Activated CD4-positive, alpha-beta T cell treated with anti-CD3 and anti-CD28 coated beads, Interleukin-2, amount 50 U/mL, for 1 hour (primary cell): ENCODE measurements at places on chromosomes 7 and 10.

DNA sequence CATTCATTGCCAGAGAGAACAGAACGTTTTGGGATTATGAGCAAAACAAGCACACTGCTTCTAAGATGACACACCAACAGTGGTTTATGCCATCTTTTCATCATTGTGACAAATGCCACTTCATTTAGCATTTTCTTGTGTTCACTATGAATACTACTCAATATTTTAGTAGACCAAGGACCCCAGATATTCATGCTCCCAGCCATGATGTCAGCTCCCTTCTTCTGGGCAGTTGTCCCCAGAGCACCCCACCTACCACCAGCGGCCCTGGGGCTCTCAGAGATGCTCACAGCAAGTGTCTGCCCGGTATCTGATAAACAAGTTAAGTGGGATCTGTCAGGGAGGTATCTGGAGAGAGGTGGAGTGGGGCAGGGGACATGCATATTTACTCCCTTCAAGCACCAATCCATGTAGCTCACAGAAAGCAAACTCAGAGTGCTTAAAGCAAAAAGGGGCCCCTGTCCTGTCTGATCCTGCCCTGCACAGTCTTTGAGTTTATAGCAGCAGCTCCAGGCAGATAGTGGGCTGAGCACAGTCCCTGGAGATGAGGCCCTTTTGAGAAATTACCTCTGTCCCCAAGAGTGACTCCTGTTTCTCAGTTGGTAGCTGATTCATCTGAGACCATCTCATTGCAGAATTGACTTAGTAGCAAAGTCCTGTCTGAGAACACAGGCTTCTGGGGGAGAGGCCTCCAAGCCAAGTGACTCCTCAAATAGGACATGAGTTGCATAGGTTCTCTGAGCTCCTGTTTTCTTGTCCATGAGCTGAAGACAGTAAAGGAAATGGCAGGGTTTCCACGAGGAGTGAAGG lies 281.8 kb upstream of the KLF6 start:
- no peak for DNase-seq

DNA sequence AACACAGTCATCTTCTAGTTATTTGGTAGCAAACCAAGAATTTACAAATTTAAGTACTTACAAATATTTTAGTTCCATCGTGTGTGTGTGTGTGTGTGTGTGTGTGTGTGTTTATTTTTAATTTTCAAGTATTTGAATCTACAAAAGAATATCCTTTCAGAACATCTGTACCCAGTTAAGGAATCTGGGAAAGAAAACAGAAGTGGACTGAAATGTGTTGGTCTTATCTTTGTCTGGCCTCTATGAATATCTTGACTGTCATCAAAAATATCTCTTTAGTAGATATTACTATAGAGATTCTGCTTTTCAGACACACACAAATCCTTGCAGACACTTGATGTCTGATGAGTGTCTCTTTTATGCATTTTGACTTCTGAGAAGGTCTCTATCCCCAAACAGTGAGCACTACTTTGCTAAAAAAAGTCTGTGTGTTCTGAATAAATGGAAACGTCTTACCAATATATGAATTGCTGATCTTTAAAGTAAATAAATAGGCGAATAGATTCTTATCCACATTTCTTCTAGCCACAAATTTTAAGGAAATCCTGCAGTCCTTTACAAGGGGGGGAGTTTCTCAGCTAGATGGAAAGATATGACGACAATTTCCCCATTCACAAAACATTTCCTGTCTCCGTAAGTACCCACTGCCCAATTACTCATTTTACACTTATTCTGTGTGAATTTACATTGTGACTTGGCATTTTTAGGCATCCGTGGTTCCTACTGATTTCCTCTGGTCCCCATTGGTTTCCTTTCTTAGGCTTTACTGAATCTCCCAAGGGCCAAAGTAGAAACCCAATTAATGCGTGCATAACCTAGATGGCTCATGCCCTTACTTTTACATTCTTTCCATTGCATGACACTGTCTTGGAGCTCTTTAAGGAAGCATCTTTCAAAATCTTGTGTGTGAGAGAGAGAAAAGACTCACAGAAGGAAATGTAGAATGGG lies 36.0 kb downstream of the NRCAM start:
- DNase-seq = no peak

DNA sequence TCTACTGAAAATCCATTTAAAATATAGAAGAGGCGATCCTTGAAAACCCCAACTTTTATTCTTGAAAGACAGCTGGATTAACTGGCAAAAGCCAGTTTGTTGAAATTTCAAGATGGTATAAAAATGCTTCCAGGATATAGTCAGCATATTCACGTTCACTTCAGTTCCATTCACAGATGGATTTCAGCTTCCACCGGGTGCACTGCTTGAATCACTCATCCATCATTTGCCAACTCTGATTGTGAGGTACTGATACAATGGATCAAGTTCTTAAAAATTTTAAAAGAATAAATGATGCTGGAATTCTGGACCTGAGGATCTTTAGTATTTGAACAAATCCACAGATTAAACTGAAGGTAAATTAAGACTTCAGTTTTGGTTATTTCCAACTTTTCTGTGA lies 2.4 kb downstream of the PURB start:
- DNase-seq = no peak

DNA sequence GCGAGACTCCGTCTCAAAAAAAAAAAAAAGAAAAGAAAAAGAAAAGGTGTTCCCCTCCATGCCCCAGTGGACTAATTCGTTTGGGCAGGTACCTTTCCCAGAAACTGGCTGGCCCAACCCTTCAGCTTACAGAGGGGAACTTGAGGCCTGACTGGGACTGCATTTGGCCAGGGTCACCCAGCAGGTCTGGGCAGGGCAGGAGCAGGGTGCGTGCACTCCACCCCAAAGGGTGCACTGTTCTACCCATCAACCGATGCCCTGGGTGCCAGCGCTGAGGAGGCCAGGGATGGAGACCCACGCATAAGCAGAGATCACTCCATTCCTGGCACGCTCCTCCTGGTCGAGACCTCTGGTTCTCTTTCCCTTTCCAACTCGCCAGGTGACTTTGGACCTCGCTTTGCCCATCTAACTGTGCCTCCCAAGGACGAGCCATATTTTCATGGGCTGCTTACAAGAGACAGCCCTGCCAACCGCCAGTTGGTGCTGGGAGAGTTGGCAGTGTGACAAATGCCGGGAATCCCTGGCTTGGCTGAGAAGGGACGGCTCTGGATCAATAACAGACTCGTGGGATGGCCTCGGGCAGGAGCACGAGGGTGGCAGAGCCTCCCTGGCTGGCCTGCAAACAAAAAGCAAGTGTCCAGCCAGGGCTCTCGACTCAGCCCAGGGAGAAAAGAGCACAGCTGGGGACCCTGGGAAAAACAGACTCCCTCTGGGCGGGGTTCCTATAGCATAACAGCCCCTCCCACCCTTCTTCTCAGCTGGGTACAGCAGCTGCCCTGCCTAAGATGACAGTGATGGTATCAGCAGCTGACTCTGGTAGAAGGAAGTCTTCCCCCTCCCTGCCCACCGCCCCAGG lies 7.9 kb downstream of the HSPB1 start:
- DNase-seq = no peak

- no peak for DNase-seq
Observed at GRCh38 chr7:143334244-143334643, 18.3 kb downstream of the CLCN1 start.

- DNase-seq = peak; percentile 4
Observed at GRCh38 chr7:23467806-23468525, 2.3 kb downstream of the IGF2BP3 start.

DNA sequence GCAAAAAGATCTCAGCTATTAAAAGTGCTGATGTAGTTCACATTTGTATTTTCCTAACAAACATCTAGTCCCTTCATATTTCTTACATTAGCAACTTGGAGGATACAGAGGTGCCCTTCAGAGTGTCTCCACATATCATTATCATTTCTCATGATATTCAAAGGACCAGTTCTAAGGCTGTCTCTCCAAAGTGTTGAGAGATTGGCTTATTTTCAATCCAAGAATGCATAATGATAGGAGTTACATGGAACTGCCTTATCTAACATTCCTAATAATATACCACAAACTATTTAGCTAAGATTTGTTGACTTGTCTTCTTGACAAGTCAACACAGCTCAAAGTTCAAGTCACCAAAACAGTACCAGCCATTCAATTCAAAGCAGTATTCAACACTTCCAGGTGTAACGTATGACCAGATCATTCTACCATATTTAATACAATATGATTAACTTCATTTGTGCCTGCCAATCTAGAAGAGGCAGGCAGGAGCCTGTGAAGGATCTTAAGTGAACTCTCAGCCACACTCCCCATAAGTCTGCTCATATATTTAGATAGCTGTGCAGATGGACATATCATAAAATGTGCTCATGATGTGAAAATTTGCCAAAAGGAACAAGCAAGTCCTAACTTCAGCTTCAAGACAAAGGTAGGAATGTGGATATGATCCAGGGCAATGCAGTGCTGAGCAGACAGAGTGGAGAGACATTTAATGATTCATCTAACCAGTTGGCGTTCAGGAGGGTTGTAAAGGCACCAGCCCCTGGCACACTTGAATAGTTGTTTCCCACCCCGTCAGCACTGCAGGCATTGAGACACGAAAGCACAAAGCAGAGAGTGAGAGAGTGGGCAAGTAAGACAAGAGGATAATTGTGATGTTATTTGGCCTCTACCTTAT lies 108.3 kb downstream of the MTERF1 start:
- no peak for DNase-seq

DNA sequence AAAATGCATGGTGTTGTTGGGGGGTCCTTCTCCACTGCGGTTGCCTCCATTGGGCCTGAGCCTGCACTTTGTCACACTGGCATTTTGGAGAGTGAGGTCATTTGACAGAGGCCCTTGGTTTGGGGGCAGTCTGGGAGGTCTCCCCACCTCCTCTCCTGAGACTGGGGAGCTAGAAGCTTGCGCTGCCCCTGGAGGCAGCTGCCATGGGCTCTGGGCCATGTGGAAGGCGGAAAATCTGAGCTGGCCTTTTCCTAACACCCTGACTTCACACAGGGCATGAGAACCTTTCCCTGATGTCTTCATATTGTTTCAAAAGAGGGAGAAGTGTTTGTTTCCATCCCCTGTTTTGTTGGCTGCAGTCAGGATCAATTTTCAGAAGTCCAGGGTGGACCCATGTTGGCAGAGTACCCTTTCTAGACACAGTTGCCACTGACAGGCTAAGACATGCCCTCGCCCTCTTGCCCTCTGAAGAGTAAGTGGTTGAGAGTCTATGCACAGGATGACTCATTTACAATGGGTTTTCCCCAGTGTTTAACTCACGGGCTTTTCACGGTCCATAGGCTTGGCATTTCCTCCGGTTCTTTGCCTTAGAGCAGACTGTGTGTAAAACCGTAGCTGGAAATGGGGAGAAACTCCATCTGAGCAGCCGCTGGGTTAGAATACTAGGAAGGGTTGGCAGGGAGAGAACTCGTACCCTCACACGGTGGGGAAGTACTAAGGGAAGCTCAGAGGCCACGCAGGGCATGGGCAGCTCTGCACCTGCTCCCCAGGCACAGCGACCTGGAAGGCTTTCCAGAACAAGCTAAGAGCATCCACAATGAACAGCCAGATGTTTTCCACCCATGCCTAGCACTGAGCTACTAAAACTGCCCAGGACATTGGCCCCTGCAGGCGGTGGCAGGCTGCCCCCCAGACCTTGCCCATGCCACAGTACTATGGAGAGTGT lies 655.0 kb downstream of the SDK1 start:
- DNase-seq = no peak

DNA sequence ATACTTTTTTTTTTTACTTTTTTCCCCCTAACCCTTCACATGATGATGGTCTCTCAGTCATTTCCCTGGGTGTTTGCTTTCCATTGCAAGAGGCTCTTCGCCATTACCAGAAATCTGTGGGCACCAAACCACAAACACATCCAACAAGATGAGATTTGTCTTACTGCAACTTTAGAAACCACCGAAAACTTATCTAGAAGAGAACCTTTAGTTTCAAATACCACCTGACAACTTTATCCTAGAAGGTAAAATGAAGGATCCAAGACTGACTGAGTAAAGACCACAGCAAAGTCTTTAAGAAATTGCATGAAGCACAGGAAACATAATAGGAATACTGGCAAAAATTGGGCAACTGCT lies 363.3 kb upstream of the MBL2 start:
- no peak for DNase-seq

- no peak for DNase-seq
Observed at GRCh38 chr10:13973742-13974141, 357.0 kb downstream of the FRMD4A start.

DNA sequence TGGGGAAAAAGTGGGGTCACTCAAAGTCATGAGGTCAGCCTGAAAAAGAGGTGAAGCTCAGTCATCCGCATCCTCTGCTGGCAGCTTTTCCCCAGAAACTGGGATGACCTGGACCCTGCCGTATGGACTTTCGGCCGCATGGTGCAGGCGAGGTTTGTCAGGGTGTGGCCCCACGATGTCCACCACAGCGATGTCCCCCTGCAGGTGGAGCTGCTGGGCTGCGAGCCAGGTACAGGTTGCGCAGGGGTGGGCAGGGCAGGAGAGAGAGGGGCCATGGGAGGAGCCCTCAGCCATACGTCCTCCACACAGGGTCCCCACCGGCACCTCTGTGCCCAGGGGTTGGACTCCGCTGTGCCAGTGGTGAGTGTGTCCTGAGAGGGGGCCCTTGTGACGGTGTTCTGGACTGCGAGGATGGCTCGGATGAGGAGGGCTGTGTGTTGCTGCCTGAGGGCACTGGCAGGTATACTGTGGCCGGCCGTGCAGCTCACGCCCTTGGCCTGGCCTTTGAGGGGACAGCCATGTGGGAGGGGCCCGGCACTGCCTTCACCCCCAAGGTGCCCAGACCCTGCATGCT lies 23.0 kb upstream of the ZNF467 start:
- DNase-seq = no peak

- no peak for DNase-seq
Observed at GRCh38 chr10:109593682-109594081, 329.6 kb downstream of the XPNPEP1 start.

- no peak for DNase-seq
Observed at GRCh38 chr7:2763597-2763996, 75.6 kb downstream of the AMZ1 start.

- no peak for DNase-seq
Observed at GRCh38 chr10:121792198-121792597, 135.6 kb downstream of the ATE1 start.

DNA sequence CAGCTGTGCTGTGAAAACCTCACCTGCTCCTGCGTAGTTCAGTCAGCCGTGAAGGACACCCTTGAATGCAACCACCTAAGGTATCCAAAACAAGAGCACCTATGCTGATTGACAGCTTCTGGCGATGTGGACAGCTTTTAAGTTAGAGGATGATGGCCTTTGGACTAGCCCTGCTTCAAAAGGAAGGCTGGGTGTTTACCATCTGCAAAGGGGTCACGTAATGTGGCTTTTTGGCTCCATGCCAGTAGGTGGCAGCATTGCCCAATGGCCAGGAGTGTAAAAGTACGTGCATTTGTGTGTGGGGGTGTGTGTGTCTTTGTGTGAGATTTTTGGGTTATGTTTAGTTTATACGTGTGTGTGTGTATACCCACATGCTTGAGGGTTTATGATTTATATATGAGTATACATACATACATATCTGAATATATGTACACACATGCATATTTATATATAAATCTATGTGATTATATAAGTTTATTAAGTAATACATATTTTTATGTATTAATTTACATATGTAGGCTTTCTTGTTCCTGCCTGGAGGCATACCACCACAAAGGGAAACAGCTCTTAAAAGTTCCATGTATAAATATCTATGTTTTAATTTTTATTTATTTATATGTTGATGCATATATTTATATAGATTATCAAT lies 236.3 kb upstream of the ANKRD30A start:
- DNase-seq = peak; percentile 21

GRCh38 chr7:16028636-16029035 lies 342.2 kb upstream of the MEOX2 start:
- no peak for DNase-seq
